ENCODE measurements at places on chromosomes 4 and X. TPM values are rescaled to one million over a fixed set of nuclear protein-coding genes. Genes with fewer than 3 reads are reported as not detected.

DNA sequence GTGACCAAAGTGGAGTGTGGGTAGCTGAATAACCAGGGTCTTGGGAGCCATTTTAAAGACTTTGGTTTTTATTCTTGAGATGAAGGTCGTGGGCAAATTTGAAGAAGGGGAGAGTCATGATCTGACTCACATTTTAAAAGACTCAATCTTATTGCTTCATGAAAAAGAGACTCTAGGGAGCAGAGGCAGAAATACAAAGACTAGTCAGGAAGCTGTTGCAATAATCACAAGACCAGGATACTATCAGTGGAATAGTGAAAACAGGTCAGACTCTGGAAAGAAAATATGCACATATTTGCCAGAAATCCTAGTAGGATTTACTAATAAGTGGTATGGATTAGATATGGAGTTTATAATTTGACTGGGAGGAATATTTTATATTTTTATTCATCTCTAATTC, 448.4 kb downstream of the RAPGEF2 start:
- no peaks in the 10 kb centered on the region for H3K27me3 ChIP-seq
- H3K36me3 ChIP-seq = no peaks in the 10 kb centered on the region

The RNF175 gene
- total RNA-seq = not detected

GRCh38 chrX:26747877-26748276, 531.9 kb downstream of the MAGEB5 start:
- no peaks in the 10 kb centered on the region for H3K4me1 ChIP-seq
- no peaks in the 10 kb centered on the region for H3K27me3 ChIP-seq
- H3K36me3 ChIP-seq = no peaks in the 10 kb centered on the region
- H3K4me3 ChIP-seq = no peak overlapping the region

The IL3RA gene
- 28.9 TPM for total RNA-seq

DNA sequence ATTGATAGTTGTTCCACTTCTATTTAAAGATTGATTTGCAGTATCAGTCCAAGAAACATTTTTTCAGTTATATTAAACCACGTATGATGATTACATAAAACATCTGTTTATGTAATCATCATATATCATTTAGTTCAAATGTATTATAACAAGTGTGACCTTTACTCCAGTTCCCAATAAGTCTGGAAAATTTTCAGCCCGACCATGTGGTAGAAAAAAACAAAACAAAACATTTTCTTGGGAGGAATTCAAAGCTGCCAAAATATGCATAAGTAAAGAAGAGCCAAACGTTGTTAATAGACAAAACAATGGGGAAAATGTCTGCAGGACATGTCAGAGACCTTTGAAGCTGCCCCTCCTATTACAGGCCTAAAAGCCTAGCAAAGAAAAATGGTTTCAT, 709.1 kb downstream of the FAT4 start:
- no peaks in the 10 kb centered on the region for H3K4me1 ChIP-seq
- H3K27me3 ChIP-seq = no peaks in the 10 kb centered on the region
- H3K36me3 ChIP-seq = no peaks in the 10 kb centered on the region
- no peak overlapping the region for H3K4me3 ChIP-seq
- DNase-seq = no peak
- no peak overlapping the region for H3K27ac ChIP-seq

- no peaks in the 10 kb centered on the region for H3K4me1 ChIP-seq
- no peaks in the 10 kb centered on the region for H3K36me3 ChIP-seq
- H3K4me3 ChIP-seq = no peak overlapping the region
- no peaks in the 10 kb centered on the region for H3K27me3 ChIP-seq
- no peak overlapping the region for H3K27ac ChIP-seq
Measured at GRCh38 chrX:3674881-3675280, 38.6 kb downstream of the PRKX start.

The GATB gene
- 17.7 TPM for total RNA-seq

GRCh38 chr4:148061141-148061481, 329.2 kb downstream of the ARHGAP10 start:
- no peak for DNase-seq
- no peak overlapping the region for H3K27ac ChIP-seq
- no peaks in the 10 kb centered on the region for H3K4me1 ChIP-seq
- no peaks in the 10 kb centered on the region for H3K27me3 ChIP-seq

DNA sequence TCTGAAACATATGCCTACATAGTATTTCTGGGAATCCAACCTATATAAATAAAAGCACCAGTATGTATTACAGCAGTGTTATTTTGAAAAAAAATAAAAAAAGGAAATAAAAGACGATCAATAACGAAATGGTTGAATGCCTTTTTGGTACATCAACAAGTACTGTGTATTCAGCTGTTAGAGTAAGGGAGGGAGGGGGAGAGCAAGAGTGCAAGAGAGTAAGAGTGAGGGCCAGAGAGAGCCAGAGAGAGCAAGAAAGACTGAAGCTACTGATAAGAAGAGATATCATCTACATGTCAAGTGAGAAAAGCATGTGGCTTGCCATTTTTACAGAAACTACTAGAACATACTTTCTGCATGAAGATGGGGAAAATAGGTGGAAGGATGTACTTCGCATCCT, 1.8 kb downstream of the SPIN4 start:
- H3K4me1 ChIP-seq = peaks cover 9% of the 10 kb centered on the region
- H3K27ac ChIP-seq = no peak overlapping the region
- H3K4me3 ChIP-seq = no peak overlapping the region
- H3K27me3 ChIP-seq = no peaks in the 10 kb centered on the region

DNA sequence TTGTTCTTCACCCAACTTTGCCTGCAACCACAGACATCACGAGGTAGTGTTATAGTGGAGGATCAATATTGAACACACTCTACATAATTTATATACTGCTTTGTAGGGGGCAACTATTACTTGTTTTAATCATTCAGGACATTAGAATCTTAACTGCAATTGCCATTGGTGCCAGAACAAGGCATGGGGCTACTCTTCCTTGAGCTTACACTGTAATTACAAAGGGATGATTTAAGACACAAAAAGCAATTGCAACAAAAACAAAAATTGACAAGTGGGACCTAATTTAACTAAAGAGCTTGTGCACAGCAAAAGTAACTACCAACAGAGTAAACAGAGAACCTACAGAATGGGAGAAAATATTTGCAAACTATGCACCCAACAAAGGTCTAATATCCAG, 24.0 kb upstream of the DDX53 start:
- no peaks in the 10 kb centered on the region for H3K36me3 ChIP-seq
- no peak overlapping the region for H3K27ac ChIP-seq
- no peak overlapping the region for H3K4me3 ChIP-seq

GRCh38 chr4:86935853-86936733, 1.3 kb downstream of the AFF1 start:
- H3K4me3 ChIP-seq = peak overlapping the region; percentile 84
- no peaks in the 10 kb centered on the region for H3K36me3 ChIP-seq
- H3K4me1 ChIP-seq = peaks cover 48% of the 10 kb centered on the region

DNA sequence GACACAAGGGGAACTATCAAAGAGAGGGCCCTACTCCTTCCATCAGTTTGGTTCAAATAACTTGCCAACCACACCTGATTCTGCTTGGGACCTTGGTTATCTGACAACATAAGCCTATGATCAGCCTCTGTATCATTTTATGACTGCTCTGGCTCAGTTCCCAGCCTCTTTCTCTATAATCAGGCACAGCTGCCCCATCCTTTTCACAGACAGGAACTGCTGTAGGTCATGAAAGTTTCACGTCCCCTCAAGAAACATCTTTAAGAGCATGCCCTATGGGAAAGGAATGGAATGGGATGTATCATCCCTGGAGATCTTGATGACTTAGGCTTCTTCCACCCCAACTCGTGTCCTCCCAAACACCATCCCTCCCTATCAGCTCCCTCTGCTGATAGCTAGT, 243.4 kb downstream of the AR start:
- no peaks in the 10 kb centered on the region for H3K36me3 ChIP-seq
- H3K4me1 ChIP-seq = no peaks in the 10 kb centered on the region
- DNase-seq = no peak

The TRIM61 gene
- total RNA-seq = 0.22 TPM

GRCh38 chr4:121338518-121338917, 42.3 kb downstream of the QRFPR start:
- DNase-seq = no peak
- H3K27ac ChIP-seq = no peak overlapping the region
- no peaks in the 10 kb centered on the region for H3K36me3 ChIP-seq
- H3K4me1 ChIP-seq = no peaks in the 10 kb centered on the region

GRCh38 chr4:54844911-54845310, 187.2 kb downstream of the KIT start:
- no peak overlapping the region for H3K27ac ChIP-seq
- peaks cover 3% of the 10 kb centered on the region for H3K27me3 ChIP-seq
- no peaks in the 10 kb centered on the region for H3K36me3 ChIP-seq
- H3K4me3 ChIP-seq = no peak overlapping the region
